ENCODE measurements at places on chromosomes 13 and 19.

DNA sequence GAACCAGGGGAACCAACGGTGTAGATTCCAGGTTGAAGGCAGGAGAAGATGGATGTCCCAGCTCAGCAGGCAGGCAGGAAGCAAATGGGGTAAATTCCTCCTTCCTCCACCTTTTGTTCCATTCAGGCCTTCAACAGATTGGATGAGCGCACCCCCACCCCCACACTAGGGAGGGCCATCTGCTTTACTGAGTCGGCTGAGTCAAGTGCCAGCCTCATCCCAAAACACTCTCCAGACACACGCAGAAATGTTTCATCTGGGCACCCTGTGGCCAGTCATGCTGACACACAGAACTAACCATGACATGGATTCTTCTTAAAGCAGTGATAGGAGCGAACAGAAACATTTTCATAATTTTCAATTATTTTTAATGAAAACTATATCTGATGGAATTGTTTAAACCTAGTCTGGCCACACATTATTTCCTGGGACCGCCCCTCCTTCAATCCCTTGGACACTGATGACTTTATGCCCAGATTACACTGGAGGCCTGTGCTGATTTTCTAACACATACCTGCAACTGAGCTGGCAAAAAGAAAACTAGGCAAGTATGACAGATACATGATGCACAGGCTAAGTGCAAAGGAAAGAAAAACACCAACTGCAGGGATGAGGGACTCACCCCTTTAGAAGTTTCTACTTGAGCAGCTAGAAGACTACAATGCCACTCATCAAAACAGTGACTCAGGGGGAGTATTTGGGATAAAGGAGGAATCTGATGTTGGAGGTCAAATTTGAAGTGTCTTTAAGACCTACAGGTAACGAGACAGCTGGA is 154.2 kb downstream of the TNFRSF19 start:
- DNase-seq, result no peak

GRCh38 chr19:17415121-17415520 is 4.7 kb upstream of the MVB12A start:
- DNase-seq, result no peak

- DNase-seq, result no peak
Observed at GRCh38 chr13:105342281-105342820, 1193.1 kb downstream of the EFNB2 start.

GRCh38 chr13:28527629-28528028 is 32.7 kb upstream of the FLT1 start:
- DNase-seq, result no peak

DNA sequence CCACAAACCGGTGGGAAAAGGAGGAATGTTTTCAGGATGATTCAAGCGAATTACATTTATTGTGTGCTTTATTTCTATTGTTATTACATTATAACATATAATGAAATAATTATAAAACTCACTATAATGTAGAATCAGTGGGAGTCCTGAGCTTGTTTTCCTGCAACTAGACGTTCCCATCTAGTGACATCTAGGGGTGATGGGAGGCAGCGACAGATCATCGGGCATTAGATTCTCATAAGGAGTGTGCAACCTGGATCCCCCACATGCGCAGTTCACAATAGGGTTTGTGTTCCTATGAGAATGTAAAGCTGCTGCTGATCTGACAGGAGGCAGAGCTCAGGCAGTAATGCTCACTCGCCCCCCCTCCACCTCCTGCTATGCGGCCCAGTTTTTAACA is 54.5 kb downstream of the SPTBN4 start:
- DNase-seq, result no peak

- DNase-seq, result no peak
Observed at GRCh38 chr13:36163286-36163685, 32.1 kb upstream of the DCLK1 start.

DNA sequence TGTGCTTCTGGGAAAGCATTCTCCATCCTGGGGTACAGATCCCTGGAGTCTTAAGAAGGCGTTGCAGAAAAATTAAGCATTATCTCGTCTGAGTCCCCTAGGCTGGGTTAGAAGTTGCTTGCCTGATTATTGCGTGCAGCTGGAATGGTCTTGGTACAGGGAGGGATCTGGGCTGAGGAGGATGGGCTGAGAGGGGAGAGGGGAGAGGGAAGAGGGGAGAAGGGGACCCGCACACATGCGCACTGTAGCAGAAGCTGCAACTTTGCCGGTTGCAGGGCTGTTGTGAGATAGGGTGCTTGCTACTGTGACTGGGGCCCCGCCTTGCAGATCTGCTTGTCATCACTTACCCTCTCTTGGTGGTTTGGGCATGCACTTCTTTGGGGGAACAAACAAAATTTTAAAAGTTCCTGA is 316.8 kb downstream of the DLEU7 start:
- no peak for DNase-seq

GRCh38 chr19:46463516-46463915 is 7.8 kb downstream of the PNMA8A start:
- DNase-seq, result no peak

GRCh38 chr13:22690756-22691155 is 490.0 kb upstream of the SGCG start:
- no peak for DNase-seq

Data from stimulated activated CD4-positive, alpha-beta T cell treated with anti-CD3 and anti-CD28 coated beads, TNF-alpha, amount 100 ng/mL, for 1 hour (primary cell).